ENCODE measurements at places on chromosomes 5 and 9. TPM values are rescaled to one million over a fixed set of nuclear protein-coding genes. Genes with fewer than 3 reads are reported as not detected.

DNA sequence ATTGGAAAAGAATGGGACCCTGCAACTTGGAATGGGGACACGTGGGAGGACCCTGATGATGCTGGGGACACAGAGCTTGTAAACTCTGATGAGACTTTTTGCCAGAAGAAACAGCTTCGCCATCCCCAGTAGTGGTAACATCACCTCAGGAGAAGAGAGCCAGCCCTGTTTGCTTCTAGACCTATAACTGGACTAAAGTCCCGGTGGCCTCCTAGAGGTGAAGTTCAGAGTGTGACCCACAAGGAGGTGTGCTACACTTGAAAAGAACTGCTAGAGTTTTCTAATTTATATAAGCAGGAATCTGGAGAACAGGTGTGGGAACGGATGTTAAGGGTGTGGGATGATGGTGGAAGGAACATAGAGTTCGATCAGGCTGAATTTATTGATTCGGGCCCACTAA is 19.8 kb downstream of the NSA2 start:
- DNase-seq = no peak

GRCh38 chr5:59767681-59768151 is 125.8 kb downstream of the PDE4D start:
- no peak for DNase-seq

The BARHL1 gene
- not detected for total RNA-seq

DNA sequence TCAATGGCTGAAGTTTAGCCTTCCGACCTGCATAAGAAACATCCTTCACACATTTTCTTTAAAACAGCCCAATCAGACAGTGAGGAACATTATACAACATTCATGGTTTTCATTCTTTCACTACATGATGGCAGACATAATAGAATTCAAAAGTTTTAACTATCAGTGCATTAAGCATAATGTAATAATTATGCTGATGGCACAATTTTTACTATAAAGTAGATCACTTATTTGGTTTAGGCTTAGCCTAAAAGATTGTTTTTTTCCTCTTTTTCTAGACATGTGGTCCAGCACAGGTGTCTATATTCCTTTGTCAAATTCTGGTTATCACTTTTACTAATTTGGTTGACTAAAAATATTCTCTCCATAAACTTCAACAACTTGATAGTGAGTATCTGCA is 46.5 kb downstream of the EFNA5 start:
- DNase-seq = no peak

GRCh38 chr9:33288828-33289483 is 1.4 kb upstream of the NFX1 start:
- no peak for DNase-seq

DNA sequence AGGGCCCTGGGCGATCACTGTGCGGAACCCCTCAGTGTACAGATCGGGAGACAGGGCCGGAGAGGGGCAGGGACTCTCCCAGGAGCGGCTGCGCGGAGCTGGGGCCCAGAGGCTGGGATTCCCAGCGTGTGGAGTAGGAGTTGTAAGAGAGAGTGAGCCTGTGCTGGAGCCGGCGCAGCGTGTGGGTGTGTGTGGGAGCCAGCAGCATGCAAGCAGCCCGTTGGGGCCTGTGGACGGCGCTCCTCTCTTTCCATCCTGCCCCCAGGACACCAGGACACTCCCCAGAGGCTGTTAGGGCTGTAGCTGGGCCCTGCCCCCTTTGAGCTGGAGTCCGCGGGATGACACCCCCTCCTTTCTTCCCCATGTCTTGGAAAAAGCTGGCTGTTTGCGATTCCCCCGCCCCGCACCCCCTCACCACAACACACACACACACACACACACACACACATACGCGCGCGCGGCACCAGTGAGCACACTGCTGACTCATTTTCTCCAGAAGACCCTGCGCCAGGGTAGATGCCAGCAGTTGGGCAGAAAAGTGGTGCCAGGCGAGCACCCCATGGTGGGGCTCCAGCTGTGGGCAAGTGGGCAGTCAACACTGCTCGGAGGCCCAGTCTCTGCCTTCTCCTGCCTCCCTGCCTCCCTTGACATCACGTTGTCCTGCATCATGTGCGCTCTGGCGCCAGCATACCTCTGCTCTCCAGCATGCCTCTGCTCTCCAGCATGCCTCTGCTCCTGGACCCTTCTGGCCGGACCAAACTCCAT is 1.5 kb downstream of the COL27A1 start:
- DNase-seq = peak; percentile 84

GRCh38 chr9:10032166-10032565 is 580.6 kb downstream of the PTPRD start:
- DNase-seq = no peak

- DNase-seq = peak; percentile 66
Observed at GRCh38 chr9:36603006-36603405, 30.3 kb downstream of the MELK start.

The PCDHA9 gene
- total RNA-seq = under 0.01 TPM

DNA sequence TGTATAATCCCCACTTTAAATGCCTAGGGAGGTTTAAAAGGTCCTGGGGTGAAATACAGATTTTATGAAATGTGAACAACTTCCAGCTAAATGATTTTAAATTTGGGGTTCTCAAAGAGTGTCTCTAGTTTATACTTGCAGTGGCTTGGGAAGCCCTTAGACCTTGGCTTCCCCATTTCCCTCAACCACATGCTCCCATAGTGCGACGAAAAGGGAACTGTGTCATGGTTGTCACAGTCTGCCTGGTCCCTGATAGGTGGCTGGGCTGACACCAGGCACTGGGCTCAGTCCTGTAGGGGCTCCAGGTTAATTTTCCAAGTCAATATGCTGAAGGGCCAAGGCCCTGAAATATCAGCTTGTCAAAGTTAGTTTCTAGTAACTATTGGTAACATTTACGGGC is 10.4 kb upstream of the CXCL14 start:
- DNase-seq = no peak

DNA sequence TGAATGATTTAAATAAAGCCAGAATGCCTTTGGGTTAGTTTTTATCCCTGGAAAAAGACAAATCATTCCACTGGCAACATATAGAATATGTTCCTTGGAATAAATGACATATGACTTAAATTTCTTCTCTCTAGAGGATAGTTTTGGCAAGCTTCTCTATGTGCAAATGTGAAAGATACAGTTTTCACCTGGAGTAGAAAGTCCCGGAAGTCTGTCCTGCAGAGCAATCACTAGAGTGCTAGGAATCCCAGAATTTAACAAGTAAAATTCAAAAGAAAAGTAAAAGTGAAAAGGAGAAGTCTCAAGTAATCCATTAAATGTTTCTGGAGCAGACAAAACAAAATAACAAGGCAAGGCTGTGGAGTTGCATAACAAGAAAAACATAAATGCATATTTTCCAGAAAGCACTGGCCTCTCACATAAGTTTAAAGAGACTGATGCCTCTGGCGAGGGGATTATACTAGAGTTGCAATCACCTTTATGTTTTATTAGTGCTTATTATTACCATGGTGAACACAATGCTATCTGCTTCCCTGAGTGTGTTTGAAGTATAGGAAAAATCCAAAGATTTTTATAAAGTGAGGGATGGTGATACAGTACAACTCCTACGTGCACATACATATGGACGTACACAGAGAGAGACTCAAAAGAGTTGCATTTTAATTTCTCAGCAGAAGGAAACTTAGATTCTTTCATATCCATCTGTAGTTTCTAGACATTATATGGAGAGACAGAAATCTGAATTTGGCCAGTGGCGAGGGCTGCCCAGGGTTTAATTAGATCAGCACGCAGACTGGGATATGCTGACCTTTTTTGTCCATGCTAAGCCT is 188.3 kb upstream of the ANKRD55 start:
- DNase-seq = no peak

The KLHL3 gene
- 4.1 TPM for total RNA-seq

- no peak for DNase-seq
Observed at GRCh38 chr5:104541141-104541785, 978.7 kb upstream of the NUDT12 start.

- DNase-seq = peak; percentile 7
Observed at GRCh38 chr5:137651022-137651421, 84.9 kb downstream of the KLHL3 start.

- DNase-seq = peak; percentile 77
Observed at GRCh38 chr9:100379862-100380261, 27.1 kb upstream of the TEX10 start.

DNA sequence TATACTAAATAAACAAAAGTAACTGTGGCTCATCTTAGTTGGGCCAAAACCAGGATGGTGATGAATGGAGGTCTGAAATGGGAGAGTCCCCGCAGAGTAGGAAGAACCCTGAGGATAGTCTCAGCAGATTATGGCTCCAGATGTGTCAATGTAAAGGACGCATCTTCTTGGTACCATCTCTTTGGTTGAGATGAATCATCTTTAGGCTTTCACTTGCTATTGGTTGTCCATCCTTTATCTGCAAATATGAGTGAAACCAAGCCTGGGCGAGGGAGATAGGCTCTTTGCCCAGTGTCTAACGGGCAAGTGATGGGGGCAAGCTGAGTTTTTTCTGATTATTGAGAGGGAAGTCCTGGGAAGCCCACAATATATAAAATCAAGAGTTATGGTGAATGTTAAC is 19.4 kb upstream of the LCP2 start:
- DNase-seq = no peak

DNA sequence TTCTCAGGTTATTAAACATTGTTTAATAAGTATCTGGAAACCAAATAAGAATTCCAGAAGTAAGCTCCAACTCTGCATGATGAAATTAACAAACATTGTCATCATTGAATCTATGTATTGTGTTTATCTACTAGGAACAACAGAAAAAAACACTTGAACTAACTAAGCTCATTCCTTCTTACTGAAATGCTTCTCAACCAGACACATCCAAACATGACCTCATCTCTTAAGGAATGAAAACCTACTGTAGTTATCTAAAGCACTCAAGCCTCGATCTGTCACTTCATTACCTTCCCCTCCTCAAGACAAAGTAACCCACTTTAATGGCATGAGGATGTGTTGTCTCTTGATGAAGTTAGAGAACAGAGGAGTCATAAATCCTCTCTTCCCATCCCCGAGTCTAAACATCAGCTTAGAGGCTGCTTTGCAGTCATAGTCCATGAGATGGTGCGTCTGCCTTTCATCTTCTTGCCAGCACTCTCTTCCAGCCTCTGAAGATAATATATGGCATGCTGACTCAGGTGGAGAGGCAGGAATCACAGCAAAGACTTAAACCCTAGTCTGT is 86.5 kb downstream of the CEMIP2 start:
- DNase-seq = peak; percentile 76

GRCh38 chr5:95261437-95262175 is 23.3 kb downstream of the MCTP1 start:
- DNase-seq = peak; percentile 49

The WNK2 gene
- total RNA-seq = not detected

- DNase-seq = no peak
Observed at GRCh38 chr5:39863926-39864552, 439.3 kb upstream of the DAB2 start.

The SPATA31C1 gene
- total RNA-seq = not detected

DNA sequence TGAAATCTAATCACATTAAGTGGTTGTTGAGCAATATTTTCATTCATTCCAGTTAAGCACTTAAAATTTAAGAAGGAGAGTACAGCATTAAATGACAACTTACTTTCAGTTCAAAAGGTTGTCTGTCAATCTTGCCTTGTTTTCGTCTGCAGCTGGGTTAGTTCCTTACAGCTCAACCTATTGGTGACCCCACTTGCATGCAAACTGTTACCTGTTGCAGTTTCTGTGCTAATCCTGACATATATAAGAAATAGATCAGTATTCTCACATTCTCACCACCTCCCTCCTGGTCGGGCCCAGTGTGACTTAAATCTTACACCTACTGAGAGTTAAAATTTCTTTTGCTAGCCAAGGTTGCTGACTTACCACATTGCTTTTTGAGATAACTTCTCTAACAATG is 191.8 kb upstream of the SMC2 start:
- no peak for DNase-seq

The GKAP1 gene
- 1.7 TPM for total RNA-seq

GRCh38 chr5:176543428-176544182 is 5.5 kb upstream of the CDHR2 start:
- no peak for DNase-seq

The LTC4S gene
- total RNA-seq = not detected

GRCh38 chr5:13957032-13957645 is 12.7 kb upstream of the DNAH5 start:
- peak; percentile 78 for DNase-seq

The MYMK gene
- not detected for total RNA-seq

Data from IMR-90 (cell line).